Bronchial epithelial cell (primary cell): ENCODE measurements at places on chromosomes 3 and 15. TPM values are rescaled to one million over a fixed set of nuclear protein-coding genes. Genes with fewer than 3 reads are reported as not detected.

DNA sequence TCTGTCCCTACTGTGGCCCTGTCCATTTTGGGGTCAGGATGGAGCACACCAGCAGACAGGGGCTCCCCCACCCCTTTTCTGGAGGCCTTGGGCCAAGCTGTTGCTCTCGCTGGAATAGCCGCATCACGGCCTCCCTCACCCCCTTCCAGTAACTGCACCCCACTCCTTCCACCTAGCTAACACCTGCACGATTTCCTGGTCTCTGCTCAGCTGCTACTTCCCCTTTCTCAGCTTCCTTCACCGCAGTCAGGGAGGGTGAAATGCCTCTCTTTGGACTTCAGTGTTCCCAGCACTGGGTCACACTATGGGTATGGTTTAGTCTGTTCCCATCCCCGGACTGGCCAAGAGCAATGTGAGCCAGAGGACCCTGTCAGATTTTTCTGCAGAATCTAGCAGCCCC lies 400.2 kb downstream of the MCTP2 start:
- no peak for DNase-seq

- peak; percentile 97 for DNase-seq
Measured at GRCh38 chr15:42721016-42721415, 15.9 kb downstream of the CDAN1 start.

DNA sequence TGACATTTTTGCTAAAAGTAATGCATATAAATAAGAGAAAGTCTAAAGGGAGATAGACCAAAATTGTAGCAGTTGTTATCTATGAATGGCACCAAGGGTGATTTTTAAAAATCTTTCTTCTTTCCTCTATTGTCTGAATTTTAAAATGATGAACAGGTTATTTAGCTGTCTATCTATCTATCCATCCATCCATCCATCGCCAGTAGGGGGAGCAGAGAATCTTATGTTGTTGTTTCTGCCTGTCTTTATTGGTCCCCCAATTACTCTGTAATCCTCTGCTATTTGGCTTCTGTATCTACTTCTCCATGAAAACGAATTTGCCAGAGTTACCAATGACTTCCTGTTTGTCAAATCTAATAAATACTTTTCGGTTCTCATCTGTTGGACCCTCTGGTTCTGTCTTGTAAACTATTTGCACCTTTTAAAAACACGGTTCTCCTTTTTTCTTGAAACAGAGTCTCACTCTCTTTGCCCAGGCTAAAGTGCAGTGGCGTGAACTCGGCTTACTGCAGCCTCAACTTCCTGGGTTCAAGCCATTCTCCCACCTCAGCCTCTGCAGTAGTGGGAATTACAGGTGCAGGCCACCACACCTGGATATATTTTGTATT lies 86.0 kb downstream of the ECT2 start:
- peak; percentile 48 for DNase-seq

GRCh38 chr3:70179111-70179510 lies 133.3 kb downstream of the MDFIC2 start:
- no peak for DNase-seq

DNA sequence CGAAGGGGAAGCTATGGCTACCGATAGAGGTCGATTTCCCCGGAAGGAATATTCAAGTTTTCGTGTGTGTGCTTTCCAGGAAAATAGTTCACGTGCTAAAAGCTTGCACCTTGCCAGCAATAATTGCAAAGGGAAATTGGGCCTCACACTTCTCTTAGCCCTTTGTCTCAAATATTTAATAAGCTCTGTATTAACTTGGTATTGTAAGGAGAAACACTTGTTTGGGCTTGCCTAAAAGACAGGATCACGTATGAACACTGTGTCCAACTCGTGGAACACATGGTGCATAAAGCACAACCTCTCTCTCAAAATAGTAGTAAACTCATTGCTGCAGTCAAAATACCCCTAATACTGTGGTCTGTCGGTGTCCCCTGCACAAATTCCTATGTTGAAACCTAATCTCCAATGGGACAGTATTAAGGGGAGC lies 352 bp upstream of the TMF1 start:
- no peak for DNase-seq

GRCh38 chr15:69576948-69577351 lies 124.3 kb downstream of the RPLP1 start:
- DNase-seq = no peak

- no peak for DNase-seq
Measured at GRCh38 chr3:52283306-52283705, 4.3 kb upstream of the GLYCTK start.

GRCh38 chr3:120052677-120053076 lies 41.6 kb downstream of the GSK3B start:
- no peak for DNase-seq

DNA sequence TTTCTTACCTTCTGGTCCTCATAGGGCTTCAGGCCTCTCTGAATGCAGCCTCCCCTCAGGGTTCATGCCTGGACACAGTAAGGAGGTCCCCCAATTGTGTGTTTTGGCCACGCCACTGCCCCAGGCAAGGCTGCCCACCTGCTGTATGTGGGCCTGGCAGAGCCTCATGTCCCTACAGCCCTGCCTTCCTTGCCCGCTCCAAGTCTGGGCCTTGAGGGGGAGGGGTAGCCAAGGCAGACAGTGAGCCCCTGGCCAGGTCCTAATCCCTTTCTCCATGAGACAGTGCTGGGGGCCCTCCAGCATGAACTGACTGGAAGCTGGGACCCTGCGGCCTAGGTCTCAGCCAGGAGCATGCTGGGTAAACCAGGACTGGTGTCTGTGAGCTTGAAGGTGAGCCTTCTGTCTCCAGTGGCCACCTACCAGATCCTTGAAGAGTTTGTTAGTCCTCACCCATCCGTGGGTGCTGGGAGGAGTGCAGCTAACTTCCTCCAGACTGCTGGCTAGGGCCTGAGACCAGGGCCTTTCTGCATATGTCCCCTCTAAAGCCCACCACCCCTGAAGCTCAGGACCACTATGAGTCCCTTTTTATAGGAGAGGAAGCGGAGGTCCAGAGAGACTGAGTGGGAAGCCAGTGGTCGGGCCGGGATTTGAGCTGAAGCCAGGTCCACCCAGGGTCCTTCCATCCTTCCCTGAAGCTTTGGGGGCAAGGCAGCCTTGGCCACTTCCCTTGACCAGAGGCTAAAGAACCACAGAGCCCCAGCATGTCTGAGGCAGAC lies 8.7 kb downstream of the ZBTB47 start:
- DNase-seq = no peak

Gene ALDH1A2
- total RNA-seq = 0.79 and 1.9 TPM in 2 replicates

Gene TERC
- total RNA-seq = 118 and 346 TPM in 2 replicates
